ENCODE measurements at places on chromosomes 6 and 20. TPM values are rescaled to one million over a fixed set of nuclear protein-coding genes. Genes with fewer than 3 reads are reported as not detected.

SEMG1 gene
- not detected for total RNA-seq

DLK2 gene
- total RNA-seq = 4.8 TPM

GNAS-AS1 gene
- total RNA-seq = 0.28 TPM

PHACTR1 gene
- 0.57 TPM for total RNA-seq

PI3 gene
- total RNA-seq = 217 TPM

CLDN20 gene
- total RNA-seq = not detected
